ENCODE measurements at places on chromosomes 6 and 20.

GRCh38 chr20:32109392-32110172 lies at the start of gene TM9SF4:
Gene TM9SF4, plus strand, starts transcription at chr20:32109714. Its CDS starts 27 bp downstream, at chr20:32109741.
- peak within 1 kb of the TSS; percentile 88 for H3K27ac ChIP-seq
- H3K36me3 ChIP-seq = peaks cover 1% of the 10 kb centered on the region
- H3K27me3 ChIP-seq = no peaks in the 10 kb centered on the region
- DNase-seq = peak; percentile 98
- peaks cover 8% of the 10 kb centered on the region for H3K4me1 ChIP-seq
- H3K4me3 ChIP-seq = peak within 1 kb of the TSS; percentile 77

DNA sequence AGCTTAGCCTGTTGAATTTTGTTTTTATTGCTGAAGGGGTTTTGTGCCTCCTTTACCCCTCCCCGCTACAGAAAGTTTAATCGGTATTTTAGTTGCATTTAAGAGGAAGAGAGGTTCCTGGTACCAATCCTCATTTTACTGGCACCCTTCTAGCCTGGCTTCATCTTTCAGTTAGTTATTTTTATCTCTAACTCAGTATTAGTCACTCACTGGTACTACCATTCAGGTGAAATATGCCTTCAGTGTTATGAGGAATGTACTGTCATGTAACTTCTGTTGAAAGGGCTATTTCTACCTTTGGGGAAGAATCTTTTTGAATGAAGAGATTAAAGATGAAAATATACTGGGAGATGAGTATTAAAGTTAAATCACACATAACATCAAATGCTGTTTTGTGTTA lies 211.8 kb downstream of the CDKAL1 start:
- no peak overlapping the region for H3K27ac ChIP-seq
- no peaks in the 10 kb centered on the region for H3K27me3 ChIP-seq
- no peak overlapping the region for H3K4me3 ChIP-seq
- peaks cover 1% of the 10 kb centered on the region for H3K4me1 ChIP-seq

- H3K36me3 ChIP-seq = no peaks in the 10 kb centered on the region
- peak overlapping the region; percentile 34 for H3K27ac ChIP-seq
- no peaks in the 10 kb centered on the region for H3K27me3 ChIP-seq
These were observed 12.7 kb upstream of the BAK1 start for GRCh38 chr6:33592595-33593413.

DNA sequence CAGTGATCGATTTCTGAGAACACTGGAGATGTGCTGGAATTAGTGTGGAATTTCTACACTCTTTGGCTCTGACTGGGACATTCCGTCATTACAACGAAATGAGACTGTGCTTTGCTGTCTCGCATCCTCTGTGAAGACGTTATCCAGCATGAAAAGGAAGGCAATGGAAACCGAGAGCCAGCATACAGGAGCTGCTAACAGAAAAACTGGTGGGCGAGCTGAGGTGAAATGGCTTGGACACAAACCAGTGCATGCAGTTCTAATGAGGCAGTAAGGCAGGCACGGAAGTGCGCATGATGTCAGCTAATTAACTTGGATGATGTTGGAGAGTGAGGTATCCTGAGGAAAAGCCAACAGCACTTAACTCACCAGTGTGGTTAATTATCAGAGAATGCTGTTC lies 202.8 kb upstream of the AGPAT4 start:
- H3K27me3 ChIP-seq = no peaks in the 10 kb centered on the region
- H3K36me3 ChIP-seq = no peaks in the 10 kb centered on the region
- H3K4me1 ChIP-seq = peaks cover 2% of the 10 kb centered on the region
- no peak overlapping the region for H3K4me3 ChIP-seq
- H3K27ac ChIP-seq = no peak overlapping the region

- no peak for DNase-seq
- H3K4me1 ChIP-seq = peaks cover 4% of the 10 kb centered on the region
- no peaks in the 10 kb centered on the region for H3K27me3 ChIP-seq
- H3K27ac ChIP-seq = peak overlapping the region; percentile 36
- H3K36me3 ChIP-seq = peaks cover 5% of the 10 kb centered on the region
These were observed 25.7 kb downstream of the ZDHHC14 start for GRCh38 chr6:157406661-157407060.

DNA sequence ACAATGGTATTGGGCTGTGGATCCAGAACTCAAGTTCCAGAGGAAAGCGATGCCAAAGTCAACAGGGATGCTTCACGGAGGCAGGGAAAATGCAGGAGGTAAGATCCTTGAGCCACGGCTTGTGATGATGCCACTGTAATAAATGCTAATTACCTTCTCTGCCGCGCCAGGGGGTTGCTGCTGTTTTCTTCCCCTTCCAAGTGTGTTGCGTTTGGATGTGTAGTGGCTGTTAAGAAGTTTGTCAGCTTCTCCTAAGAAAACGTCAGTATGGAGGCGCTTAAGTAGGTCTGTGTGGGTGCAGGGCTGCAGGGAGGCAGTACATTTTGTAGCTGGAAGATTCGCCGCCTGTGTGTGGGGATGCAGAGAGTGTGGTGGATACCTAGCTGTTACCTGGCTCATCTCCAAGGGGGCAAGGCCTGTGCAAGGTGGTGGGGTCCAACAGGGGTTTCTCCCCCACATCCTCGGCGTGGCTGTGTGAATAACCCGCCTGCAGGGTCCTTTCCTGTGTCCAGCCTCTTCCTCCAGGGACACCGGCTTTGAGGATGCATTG lies 318.7 kb downstream of the CDH4 start:
- no peaks in the 10 kb centered on the region for H3K36me3 ChIP-seq
- H3K4me3 ChIP-seq = no peak overlapping the region
- no peak overlapping the region for H3K27ac ChIP-seq
- peaks cover 12% of the 10 kb centered on the region for H3K27me3 ChIP-seq
- no peaks in the 10 kb centered on the region for H3K4me1 ChIP-seq

DNA sequence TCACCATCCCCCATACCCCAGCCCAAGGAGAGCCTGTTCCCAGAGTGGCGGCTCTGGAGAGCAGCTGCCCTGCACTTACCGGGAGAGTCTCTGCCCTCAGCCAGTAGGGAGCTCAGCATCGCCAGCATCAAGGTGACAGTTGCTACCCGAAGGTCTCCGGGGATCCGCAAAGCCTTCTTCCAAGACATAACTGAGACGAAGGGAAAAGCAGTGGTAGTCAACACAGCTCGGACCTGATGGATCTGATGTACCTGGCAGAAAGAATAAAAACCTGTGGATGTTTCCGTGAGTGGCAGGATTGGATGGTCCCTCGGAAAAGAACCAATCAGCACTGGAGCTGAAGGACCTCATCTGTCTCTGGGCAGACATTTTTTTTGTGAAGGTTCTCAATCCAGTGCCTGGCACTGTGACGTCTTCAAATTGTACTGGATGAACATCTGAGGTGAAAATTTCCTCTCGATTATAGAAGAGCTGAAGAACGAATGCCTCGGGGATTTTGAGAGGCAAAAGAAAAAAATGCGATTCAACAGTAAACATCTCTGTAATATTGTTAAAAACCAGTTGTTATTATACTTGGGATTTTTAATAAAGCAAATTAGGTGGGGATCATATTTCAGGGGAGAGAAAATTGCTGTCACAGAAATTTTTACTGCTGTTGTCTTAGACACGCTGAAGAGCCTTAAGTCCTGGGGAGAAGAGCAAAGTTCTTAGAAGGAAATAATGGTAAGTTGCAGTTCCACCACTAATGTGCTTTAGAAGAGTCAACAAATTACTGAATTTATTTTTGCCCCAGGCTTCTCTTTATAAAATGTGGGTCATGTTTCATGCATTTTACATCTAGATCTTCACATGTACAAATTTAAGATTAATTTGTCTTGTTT lies at the start of gene HLA-DQB1:
HLA-DQB1 (minus strand) TSS at position 238 of the 881 bp plus-strand sequence; CDS start at position 188, 50 bp downstream.
- H3K27me3 ChIP-seq = no peaks in the 10 kb centered on the region
- peak within 1 kb of the TSS; percentile 71 for H3K4me3 ChIP-seq
- peak; percentile 17 for DNase-seq
- H3K4me1 ChIP-seq = no peaks in the 10 kb centered on the region

- no peaks in the 10 kb centered on the region for H3K27me3 ChIP-seq
- no peak for DNase-seq
- no peaks in the 10 kb centered on the region for H3K4me1 ChIP-seq
- no peak overlapping the region for H3K4me3 ChIP-seq
These were observed 25.0 kb upstream of the TBC1D22B start for GRCh38 chr6:37232430-37233017.

- no peaks in the 10 kb centered on the region for H3K4me1 ChIP-seq
- no peaks in the 10 kb centered on the region for H3K36me3 ChIP-seq
- DNase-seq = no peak
- H3K4me3 ChIP-seq = no peak overlapping the region
These were observed 220.4 kb upstream of the ARID1B start for GRCh38 chr6:156556811-156557210.

GRCh38 chr6:92339936-92340640 lies 1079.3 kb downstream of the EPHA7 start:
- no peaks in the 10 kb centered on the region for H3K36me3 ChIP-seq
- H3K4me1 ChIP-seq = no peaks in the 10 kb centered on the region
- H3K4me3 ChIP-seq = no peak overlapping the region
- no peak for DNase-seq
- H3K27me3 ChIP-seq = no peaks in the 10 kb centered on the region

DNA sequence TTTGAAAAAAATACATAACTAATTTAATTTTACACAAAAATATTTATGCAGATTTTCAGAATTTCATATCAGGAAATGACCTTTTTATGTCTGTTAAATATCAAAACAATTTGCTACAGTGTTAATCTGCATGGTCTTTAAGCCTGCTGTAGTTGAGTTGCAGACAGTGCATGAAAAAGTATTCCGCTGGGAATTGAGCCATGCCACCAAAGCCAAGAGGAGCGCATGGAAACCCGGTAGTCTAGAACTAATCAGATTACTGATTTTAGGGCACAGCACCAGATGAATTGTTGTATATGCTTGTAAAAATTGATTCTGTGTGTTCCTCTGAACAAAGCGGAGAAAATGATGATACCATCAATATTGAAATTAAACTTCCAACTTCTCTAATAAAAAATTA lies 34.3 kb upstream of the LAMP5 start:
- no peaks in the 10 kb centered on the region for H3K36me3 ChIP-seq
- H3K4me1 ChIP-seq = peaks cover 1% of the 10 kb centered on the region
- no peak overlapping the region for H3K4me3 ChIP-seq
- H3K27ac ChIP-seq = no peak overlapping the region
- H3K27me3 ChIP-seq = peaks cover 29% of the 10 kb centered on the region

All from mesenchymal stem cell (in vitro differentiated cells and primary cell).